ENCODE measurements at places on chromosomes 12 and 14. TPM values are rescaled to one million over a fixed set of nuclear protein-coding genes. Genes with fewer than 3 reads are reported as not detected.
A peak's percentile ranks its signal among the peaks of the same experiment; 100 is the strongest.

ZFHX2 gene
- 3.1 TPM for total RNA-seq

SYCP3 gene
- 14.0 TPM for total RNA-seq

DNA sequence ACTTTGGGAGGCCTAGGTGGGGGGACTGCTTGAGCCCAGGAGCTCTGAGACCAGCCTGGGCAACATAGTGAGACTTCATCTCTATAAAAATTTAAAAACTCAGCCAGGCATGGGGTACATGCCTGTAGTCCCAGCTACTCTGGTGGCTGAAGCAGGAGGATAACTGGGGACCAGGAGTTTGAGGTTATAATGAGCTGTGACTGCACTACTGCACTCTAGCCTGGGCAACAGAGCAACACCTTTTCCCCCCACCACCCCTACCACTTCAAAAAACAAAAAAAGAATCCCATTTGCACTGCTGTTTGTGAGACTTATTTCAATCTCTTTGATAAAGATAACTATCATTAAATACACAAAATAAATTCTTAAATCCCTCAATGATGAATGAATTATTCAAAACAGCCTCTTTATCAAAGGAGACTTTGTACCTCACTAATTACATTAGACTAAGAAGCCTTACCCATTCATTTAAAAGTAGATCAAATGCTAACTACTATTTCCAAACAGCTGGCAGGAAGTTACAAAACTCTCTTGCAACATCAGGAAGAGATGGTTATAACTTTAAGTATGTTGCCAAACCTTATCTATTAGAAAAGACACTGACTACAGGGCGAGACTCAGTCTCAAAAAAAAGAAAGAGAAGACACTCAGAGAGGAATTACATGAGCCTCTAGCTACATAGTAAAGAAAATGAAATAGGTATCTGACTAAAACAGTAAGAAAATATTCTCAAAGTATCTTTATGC is 14.7 kb downstream of the BLTP3B start:
- H3K27me3 ChIP-seq: no peaks in the 10 kb centered on the region
- no peaks in the 10 kb centered on the region for H3K36me3 ChIP-seq
- H3K4me1 ChIP-seq: peaks cover 7% of the 10 kb centered on the region
- no peak for DNase-seq

DNA sequence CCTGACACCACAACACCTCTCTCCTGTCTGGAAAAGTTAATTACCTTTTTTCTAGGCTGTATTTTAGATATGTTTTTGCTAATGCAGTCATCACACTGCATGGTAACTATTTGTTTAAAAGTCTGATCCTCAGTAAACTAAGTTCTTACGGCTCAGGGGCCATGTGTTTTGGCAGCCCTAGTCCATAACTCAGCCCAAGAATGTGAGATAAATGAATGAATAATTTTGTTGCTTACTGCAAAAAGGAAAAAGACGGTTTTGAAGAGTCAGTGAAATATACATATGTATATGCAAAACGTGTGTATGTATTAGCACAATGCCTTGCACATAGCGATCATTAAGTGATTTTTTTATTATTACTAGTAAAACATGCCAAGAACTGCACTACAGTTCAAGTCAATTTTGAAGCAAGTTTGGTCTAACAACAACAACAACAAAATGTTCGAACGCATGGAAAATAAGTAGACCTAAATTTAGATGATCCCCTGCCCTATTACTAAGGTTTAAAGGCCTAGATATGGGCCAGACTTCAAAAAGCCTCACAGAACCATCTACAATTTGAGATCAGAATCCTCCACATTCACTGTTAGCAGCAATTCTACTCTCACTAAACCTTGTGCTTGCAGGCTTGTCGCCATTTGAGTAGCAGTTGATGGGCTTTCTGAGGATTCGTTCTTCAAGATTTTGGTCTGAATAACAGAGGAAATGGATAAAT is 140.0 kb downstream of the NDUFA12 start:
- H3K4me1 ChIP-seq: no peaks in the 10 kb centered on the region
- no peak overlapping the region for H3K4me3 ChIP-seq
- no peak overlapping the region for H3K27ac ChIP-seq
- DNase-seq: no peak
- H3K36me3 ChIP-seq: no peaks in the 10 kb centered on the region
- no peaks in the 10 kb centered on the region for H3K27me3 ChIP-seq

AMDHD1 gene
- not detected for total RNA-seq

DNA sequence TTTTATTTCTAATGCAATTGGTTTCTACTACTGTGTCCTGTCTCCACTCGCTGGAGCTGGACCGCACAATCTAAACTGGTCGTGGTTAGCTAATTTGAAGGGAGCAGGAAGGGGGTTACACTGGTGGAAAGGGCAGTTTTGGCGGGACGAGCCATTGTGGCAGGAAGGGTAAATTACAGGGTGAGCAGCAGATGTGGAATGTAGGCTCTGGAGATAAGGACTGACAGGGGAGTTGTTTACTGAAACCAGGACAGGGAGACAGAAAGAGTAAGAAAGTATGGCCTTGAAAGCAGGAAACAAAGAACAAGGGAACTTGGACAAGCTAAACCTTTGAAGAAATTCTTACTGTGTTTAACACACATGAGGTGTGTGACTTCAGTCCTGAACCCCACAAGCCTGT is 147.8 kb downstream of the ATXN7L3B start:
- DNase-seq: no peak
- no peaks in the 10 kb centered on the region for H3K36me3 ChIP-seq
- H3K4me1 ChIP-seq: no peaks in the 10 kb centered on the region

- no peaks in the 10 kb centered on the region for H3K36me3 ChIP-seq
- no peak for DNase-seq
- no peak overlapping the region for H3K27ac ChIP-seq
- no peaks in the 10 kb centered on the region for H3K27me3 ChIP-seq
Observed at GRCh38 chr14:101207897-101208296, 304.4 kb upstream of the RTL1 start.

GRCh38 chr12:77377622-77378021 is 312.3 kb upstream of the E2F7 start:
- no peak overlapping the region for H3K27ac ChIP-seq
- H3K27me3 ChIP-seq: no peaks in the 10 kb centered on the region
- DNase-seq: no peak
- no peak overlapping the region for H3K4me3 ChIP-seq
- no peaks in the 10 kb centered on the region for H3K36me3 ChIP-seq

GRCh38 chr12:50678650-50679365 is 85.1 kb upstream of the ATF1 start:
- no peaks in the 10 kb centered on the region for H3K4me1 ChIP-seq
- DNase-seq: no peak

- H3K4me1 ChIP-seq: peaks cover 12% of the 10 kb centered on the region
- no peak for DNase-seq
- H3K27ac ChIP-seq: no peak overlapping the region
- no peaks in the 10 kb centered on the region for H3K36me3 ChIP-seq
- H3K4me3 ChIP-seq: no peak overlapping the region
Observed at GRCh38 chr12:48982397-48983080, 4.4 kb downstream of the WNT1 start.

DNA sequence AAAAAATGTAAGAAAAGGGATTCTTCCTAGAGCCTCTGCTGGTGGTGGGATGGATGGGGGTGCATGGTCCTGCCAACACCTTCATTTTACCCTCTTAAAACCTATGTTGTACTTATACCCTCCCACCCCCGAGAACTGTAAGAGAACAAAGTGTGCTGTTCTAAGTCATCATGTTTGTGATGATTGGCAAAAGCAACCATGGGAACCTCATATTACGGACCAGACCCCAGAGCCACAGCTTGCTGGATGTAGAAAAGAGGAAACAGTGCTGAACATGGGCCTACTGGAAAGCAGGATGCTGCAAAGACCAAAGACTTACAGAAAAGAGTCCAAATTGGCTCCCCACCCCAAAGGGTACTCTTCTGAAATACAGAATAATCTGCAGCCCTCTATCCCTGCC is 311.2 kb downstream of the DUSP6 start:
- no peaks in the 10 kb centered on the region for H3K4me1 ChIP-seq
- no peak overlapping the region for H3K27ac ChIP-seq
- no peak for DNase-seq
- no peaks in the 10 kb centered on the region for H3K27me3 ChIP-seq

GRCh38 chr12:69885658-69886057 is 60.6 kb downstream of the MYRFL start:
- H3K4me3 ChIP-seq: no peak overlapping the region
- no peaks in the 10 kb centered on the region for H3K4me1 ChIP-seq
- H3K36me3 ChIP-seq: no peaks in the 10 kb centered on the region
- H3K27ac ChIP-seq: no peak overlapping the region

AKAP5 gene
- 0.82 TPM for total RNA-seq

DNA sequence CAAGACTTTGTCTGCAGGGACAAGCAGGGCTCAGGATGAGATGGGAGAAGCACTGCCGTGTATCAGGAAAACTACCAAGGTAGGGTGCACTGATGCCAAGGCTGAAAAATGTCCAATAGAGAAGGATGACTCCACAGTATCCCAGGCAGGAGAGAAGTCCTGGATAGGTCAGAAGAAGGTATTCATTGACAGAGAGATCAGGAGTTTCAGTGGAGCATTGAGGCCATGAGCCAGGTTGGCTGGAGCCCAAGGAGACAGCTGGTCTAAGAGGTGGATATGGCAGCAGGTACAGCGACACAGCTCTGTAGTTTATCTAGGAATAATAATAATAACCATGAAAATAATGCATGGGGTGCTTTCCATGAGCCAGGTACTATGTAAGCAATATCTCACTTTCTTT is 180.9 kb downstream of the EXOC5 start:
- no peaks in the 10 kb centered on the region for H3K4me1 ChIP-seq
- H3K27me3 ChIP-seq: no peaks in the 10 kb centered on the region
- no peaks in the 10 kb centered on the region for H3K36me3 ChIP-seq
- H3K4me3 ChIP-seq: no peak overlapping the region

PLEKHD1 gene
- total RNA-seq: 0.27 TPM

- H3K36me3 ChIP-seq: no peaks in the 10 kb centered on the region
- H3K4me1 ChIP-seq: no peaks in the 10 kb centered on the region
- H3K4me3 ChIP-seq: no peak overlapping the region
- H3K27ac ChIP-seq: no peak overlapping the region
- no peaks in the 10 kb centered on the region for H3K27me3 ChIP-seq
- DNase-seq: no peak
Observed at GRCh38 chr12:90235642-90236041, 527.0 kb upstream of the ATP2B1 start.

DNA sequence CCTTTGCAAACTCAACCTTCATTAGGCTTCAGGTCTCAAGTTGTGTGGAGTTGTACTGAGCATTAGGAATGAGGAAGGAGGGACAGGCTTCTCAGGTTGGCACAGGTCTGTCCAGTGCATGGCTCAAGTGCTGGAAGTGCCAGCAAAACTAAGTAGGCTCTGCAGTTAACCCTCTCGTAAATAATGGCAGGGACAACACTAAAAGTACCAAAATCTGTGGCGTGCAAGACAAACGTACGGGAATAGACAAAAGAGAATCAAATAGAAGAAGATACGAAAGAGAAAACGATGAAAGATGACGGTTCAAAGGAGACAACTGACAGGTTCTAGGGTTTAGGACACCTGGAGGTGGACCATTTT is 612 bp downstream of the TRAPPC6B start:
- H3K4me1 ChIP-seq: peaks cover 9% of the 10 kb centered on the region
- no peaks in the 10 kb centered on the region for H3K36me3 ChIP-seq
- no peaks in the 10 kb centered on the region for H3K27me3 ChIP-seq
- peak; percentile 32 for DNase-seq
- peak overlapping the region; percentile 74 for H3K4me3 ChIP-seq

GRCh38 chr12:31821484-31821883 is 92.7 kb upstream of the AMN1 start:
- no peaks in the 10 kb centered on the region for H3K27me3 ChIP-seq
- H3K4me3 ChIP-seq: no peak overlapping the region

DNA sequence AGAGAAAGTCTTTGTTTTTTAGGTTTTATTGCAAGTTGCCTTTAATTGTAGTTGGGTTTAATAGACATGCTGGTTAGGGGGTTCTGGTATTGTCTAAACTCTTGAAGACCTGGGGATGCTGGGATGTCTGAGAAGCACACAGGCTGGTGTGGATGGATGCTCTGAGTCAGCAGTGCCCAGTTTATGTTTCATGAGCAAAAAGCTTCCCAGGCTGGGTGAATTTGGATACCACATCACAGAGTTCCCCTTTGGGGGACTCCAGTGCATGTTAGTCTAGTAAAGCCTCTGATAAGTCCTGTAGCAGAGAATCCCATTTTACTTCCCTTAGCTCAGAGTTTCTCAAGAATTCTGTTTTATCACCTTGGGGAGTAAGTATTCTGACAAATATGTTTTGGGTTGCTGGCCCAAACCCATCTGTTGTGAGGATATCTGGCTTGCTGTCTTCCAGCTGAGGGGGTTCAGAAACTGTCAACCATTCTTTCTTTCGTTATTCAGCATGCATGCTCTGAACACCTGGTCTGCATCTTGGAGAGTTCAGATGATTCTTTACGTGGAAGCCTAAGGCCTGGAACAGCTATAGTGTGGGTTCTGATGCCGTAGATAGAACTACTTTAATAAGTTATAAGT is 509.1 kb downstream of the VRK1 start:
- H3K4me3 ChIP-seq: no peak overlapping the region
- no peak for DNase-seq
- no peaks in the 10 kb centered on the region for H3K36me3 ChIP-seq

DNA sequence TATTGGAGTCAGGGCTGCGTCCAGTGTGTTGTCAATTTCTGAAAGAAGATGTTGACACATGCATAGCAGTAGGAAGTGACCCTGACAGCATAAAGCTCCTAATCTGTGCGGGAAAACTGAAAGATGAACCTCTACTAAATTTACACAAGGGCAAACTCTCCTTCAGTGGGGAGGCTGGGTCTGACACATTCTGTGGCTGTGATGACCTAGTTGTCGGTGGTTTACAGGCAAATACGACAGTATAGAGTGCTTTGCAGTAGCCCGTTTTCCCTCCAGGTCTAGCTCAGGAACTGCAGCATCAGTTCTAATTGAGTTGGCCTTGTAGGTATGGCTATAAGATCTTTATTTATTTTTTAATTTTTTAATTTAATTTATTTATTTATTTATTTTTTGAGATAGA is 14.8 kb upstream of the GABARAPL1 start:
- DNase-seq: no peak
- no peaks in the 10 kb centered on the region for H3K36me3 ChIP-seq
- H3K4me1 ChIP-seq: no peaks in the 10 kb centered on the region
- H3K27ac ChIP-seq: no peak overlapping the region

DNA sequence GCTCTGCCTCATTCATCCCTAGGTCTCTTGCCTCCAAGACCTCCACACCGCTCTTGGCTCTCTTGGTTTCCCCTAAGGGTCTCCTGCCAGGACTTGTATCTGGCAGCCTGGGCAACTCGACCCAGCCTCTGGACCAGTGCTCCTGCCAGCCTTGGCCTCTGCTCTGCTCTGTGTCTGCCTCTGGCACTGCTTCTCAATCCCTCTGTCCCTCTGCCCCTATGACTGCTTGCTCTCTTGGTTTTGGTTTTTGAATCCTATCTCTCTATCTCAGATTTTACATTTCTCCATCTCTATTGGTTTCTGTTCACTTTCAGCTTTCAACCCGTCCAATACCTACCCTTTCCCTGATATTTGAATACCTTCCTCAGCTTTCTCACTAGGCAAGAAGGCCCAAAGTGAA is 6.3 kb downstream of the ITGA5 start:
- no peak for DNase-seq
- H3K27me3 ChIP-seq: no peaks in the 10 kb centered on the region
- no peak overlapping the region for H3K4me3 ChIP-seq
- peak overlapping the region; percentile 63 for H3K27ac ChIP-seq
